Stimulated activated CD8-positive, alpha-beta memory T cell treated with anti-CD3 and anti-CD28 coated beads, Interleukin-7, amount 100 ng/mL, for 1 hour (primary cell): ENCODE measurements at places on chromosomes 12 and 14.
A peak's percentile ranks its signal among the peaks of the same experiment; 100 is the strongest.

GRCh38 chr12:45674181-45674977 lies 55.1 kb upstream of the ARID2 start:
- DNase-seq, result no peak

DNA sequence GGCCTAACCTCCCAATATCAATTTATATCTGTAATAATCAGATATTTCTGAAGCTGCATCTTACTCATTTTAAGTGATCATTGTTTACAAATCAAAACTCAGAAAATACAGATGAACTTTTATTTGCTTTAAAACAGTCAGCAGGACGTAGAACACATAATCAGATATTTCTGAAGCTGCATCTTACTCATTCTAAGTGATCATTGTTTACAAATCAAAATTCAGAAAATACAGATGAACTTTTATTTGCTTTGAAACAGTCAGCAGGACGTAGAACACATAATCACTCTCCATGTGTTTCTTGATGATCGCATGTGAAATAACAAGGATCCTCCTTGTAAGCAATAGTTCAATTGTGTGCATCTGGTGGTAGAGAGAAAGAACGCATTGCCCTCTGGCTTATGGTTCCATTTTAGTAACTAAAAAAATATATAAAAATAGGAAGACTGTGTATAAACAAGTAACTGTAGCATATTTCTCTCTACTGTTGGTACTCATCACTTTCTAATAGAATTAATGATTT lies 15.0 kb upstream of the TMTC2 start:
- no peak for DNase-seq

DNA sequence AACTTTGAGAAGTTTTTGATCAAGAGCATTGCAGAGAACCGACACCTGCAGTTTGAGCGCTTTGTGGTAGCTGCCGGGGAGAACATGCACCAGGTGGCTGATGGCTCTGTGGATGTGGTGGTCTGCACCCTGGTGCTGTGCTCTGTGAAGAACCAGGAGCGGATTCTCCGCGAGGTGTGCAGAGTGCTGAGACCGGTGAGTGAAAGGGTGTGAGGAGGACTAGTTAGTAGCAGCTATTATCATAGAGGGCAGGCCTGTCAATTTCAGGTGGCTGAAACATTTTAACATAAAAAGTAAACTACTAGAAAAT lies 27.0 kb upstream of the HIGD1C start:
- DNase-seq, result no peak

- no peak for DNase-seq
Observed at GRCh38 chr12:124088217-124088907, 115.3 kb downstream of the ZNF664 start.

DNA sequence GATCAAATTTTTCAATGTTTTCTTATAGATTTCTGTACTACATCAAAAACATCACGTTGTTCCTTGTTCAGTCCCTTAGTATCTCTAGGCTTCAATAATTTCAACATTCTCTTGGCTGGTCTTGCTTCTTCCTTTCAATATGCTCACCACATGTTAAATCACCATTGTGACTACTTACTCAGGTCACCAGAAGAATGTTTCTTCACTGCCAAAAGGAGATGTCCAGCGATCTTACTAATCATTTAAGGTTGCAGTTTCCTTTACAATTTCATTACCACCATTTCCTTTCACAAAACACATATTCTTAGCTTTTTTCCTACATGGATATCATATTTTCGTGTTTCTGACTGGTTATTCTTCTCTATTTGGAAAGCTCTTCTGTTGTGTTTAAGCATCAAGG lies 363.8 kb downstream of the NAV3 start:
- no peak for DNase-seq

GRCh38 chr14:93648440-93649168 lies 139.7 kb downstream of the PRIMA1 start:
- DNase-seq, result no peak

DNA sequence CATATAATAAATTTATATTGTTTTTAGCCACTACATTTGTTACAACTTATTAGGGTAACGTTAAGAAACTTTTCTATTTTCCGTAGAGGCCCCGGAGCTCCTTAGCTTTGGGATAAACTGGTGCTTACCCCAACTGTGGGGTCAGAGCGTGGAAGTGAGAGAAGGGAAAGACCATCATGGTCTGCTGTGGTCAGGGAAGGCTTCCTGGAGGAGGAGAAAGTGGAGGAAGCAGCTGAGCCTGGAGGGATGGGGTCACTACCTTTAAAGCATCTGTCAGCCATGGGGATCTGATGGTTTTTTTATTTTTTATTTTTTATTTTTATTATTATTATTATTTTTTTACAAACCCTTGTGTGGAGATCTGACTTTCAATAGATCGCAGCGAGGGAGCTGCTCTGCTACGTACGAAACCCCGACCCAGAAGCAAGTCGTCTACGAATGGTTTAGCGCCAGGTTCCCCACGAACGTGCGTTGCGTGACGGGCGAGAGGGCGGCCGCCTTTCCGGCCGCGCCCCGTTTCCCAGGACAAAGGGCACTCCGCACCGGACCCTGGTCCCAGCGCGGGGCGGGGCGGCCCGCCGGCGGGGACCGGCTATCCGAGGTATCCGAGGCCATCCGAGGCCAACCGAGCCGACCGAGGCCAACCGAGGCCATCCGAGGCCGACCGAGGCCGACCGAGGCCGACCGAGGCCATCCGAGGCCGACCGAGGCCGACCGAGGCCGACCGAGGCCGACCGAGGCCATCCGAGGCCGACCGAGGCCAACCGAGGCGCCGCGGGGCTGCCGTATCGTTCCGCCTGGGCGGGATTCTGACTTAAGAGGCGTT lies 1101.2 kb upstream of the TMEM132C start:
- peak; percentile 67 for DNase-seq

DNA sequence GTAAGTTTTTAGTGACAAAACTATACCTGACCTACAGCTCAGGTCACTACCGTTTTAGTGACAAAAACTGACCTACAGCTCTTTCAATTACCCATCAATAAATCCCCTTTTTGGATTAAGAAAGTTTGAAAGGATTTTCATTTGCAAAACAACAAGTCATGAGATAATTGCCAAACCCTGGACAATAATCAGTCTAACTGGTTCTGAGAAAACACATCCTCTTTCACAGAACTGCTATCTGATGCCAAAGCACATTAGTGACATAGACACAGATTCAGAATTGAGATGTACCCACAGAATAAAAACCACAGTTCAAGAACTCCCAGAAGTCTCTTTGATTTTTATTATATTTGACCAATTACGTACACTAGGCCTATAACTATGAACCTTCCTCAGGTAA lies 126.0 kb upstream of the COCH start:
- DNase-seq, result no peak

- no peak for DNase-seq
Observed at GRCh38 chr14:26872515-26873361, 274.9 kb upstream of the NOVA1 start.

DNA sequence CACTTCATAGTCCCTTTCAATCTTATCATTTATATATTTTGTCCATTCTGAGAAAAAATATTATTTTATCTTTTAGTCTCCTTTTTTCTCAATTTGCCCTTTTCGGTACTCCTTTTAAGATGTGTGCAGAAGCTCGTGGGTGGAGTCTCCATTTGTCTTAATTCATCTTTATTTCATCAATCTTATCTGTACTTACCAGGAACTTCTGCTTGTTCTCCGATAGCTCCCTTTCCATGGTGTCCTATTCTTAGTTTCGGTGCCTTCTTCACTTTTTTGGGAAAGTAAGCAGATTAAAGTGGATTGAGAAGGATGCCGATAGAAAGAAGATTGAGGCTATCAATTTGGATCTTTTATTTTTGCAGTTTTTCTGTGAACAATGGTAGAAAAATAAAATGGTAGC lies 183.4 kb upstream of the PLEKHA5 start:
- no peak for DNase-seq

DNA sequence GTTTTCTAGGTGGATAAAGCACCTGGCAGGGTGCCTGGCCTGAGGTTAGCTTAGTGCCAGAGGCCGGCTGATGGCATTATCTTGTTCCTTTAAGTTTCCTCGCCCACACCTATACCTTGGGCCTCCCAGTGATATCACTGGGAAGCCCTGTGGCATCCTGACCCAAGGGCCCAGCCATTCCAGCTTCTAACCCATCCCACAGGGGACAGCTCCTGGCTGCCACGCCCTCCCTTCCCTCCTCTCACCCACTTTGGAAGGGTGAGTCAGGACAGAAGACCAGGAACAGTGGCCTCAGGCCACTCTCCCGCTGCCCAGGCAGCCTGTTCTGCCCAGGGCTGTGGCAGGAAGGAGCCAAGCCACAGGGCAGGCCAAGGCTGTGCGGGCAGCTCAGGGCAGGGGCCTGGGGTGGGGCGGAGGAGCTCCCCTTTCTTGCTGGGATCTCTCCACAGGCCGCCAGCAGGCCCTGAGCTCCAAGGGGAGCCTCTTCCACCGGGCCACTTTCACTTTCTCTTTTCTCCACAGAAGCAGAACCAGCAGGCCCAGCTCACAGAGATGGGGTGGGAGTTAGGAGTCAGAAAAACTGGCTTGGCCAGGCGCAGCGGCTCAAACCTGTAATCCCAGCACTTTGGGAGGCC lies 75.1 kb downstream of the IRF2BPL start:
- peak; percentile 16 for DNase-seq

GRCh38 chr12:44101475-44101874 lies 265.6 kb downstream of the TMEM117 start:
- DNase-seq, result no peak

- no peak for DNase-seq
Observed at GRCh38 chr12:85310025-85310424, 30.0 kb downstream of the ALX1 start.

DNA sequence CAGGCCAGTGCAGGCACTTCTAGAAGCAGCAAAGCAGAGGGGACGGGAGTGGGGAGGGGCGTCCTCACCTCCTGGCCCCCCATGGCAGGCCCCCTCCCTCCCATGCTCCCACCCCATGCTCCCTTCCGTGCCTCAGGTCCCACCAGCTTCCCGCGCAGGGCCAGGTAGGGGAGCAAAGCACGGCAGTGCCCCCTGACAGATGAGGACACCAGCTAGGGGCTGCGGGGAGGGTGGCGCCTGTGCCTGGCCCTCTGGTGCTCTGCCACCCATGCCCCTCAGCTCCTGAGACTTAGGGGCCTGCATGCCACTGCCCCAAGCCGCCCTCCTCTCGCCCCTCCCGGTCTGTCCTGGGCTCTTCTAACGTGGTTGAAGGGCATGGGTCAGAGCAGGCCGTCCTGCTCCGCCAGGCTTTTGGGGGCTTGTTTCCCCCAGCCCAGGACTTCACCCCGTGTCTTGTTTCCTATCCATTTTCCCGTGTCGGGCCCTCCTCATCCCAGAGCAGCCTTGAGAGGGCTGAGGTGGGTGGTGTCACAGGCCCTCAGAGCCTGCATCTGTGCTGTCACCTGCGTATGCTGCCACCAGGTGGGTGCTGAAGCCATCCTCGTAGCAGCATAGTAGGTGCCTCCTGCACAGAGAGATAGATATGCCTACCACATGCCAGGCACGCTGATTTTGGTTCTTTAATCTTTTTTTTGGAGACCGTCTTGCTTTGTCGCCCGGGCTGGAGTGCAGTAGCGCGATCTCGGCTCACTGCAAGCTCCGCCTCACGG lies 10.2 kb downstream of the TRMT61A start:
- DNase-seq, result no peak

DNA sequence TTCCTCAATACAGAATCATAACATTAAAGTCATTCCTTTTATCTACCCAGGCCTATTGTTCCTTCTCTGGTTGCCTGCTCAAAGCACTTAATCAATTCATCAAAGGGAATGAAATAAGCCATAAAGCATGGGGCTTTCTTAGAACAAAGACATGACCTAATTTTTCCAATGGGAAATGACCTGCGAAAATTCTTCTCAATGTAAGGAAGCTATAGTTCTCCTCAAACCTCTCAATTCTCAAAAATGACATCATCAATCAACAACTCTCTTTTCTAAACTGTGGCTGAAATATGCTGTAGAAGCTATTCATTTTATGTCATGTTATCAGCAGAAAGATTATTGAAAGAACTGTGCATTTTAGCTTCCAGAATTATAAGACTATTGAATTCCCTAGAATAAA lies 116.0 kb upstream of the PTPRR start:
- no peak for DNase-seq

GRCh38 chr12:57603815-57604453 lies 690 bp upstream of the DTX3 start:
- DNase-seq, result no peak

DNA sequence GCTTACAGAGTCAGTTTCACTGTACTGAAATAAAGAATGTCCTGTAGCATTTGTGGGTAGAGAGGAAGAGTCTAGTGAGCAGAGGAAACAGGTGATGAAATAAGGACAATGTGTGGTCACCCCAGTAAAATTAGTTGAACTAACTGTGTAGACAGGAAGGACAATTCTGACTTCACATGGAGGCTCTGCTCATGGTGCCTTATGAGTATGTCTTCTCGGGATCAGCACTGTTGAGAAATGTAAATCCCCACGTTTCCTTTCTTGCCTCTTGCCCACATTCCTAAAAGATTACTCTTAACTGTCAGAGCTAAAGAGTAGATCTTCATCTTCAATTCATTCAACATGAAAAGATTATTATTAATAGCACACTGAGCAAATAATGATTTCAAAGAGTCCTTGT lies 113.2 kb upstream of the FLRT2 start:
- no peak for DNase-seq

DNA sequence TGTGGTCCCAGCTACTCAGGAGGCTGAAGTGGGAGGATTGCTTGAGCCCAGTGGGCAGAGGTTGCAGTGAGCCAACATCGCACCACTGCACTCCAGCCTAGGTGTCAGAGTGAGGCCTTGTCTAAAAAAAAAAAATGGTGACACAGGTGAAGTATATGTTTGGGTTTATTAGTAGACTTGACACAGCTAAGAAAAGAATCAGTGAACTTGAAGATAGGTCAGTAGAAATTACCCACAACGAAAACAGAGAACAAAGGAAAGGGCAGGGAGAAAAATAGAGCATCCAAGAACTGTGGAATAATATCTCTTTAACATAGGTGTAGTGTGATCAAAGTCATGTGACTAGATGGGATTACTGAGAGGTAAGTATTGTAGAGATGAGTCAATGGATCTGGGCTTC lies 23.7 kb downstream of the ATF1 start:
- DNase-seq, result no peak

GRCh38 chr12:110224379-110225304 lies 56.4 kb upstream of the ATP2A2 start:
- DNase-seq, result no peak

- no peak for DNase-seq
Observed at GRCh38 chr12:113285679-113286610, 49.0 kb downstream of the SLC8B1 start.

- DNase-seq, result no peak
Observed at GRCh38 chr12:32343496-32343895, 55.9 kb upstream of the FGD4 start.
